ENCODE measurements at places on chromosomes 5 and 9.

GRCh38 chr5:162391833-162392232, 324.3 kb downstream of the GABRG2 start:
- DNase-seq = no peak

GRCh38 chr9:135818718-135819475, 88.4 kb downstream of the CAMSAP1 start:
- DNase-seq = no peak

DNA sequence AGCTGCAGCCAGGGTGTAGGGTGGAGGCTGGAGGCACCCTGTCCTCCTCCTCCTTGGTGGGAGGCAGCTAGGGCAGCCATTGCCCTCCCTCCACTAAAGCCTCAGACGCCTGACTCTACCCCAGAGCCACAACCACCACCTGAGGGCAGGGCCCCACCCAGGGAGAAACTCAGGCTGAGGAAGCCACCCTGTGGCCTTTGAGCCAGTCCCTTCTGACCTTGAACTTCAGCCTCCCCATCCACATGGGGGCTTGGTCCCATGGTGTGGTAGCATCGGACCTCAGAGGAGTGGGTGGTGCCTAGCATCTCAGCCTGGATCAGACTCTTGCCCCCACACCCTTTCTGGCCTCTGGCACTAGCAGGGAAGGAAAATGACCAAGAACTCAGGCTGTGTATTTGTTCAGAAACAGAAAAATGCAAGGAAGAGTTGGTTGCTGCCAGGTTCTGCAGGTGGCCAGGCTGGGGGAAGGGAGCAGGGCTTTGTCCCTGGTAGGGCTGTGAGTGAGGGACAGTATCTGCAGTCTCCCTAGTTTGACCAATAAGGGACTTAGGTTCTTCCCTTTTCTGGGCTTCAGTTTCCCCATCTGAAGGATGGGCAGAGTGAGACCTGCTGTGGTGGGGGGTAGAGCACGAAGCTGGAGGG, 3.2 kb downstream of the DAB2IP start:
- DNase-seq = no peak

DNA sequence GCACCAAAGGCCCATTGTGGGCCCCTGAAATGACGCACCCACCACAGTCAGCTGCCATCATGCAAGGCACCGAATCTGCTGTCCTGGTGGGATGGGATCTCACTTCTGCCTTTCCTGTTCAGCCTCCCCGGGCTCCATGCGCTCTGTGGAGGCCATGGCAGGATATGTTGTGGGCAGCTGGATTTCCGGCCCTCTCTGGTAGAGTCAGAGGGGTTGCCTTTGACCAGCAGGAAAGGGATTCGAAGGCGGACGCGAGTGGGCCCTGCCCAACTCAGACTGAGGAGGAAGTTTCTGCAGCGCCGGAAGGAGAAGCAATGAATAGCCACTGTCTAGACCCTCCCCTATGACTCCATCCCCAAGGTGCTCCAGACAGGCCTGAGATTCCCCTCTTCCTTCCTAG, 35.5 kb downstream of the GADD45G start:
- DNase-seq = no peak

GRCh38 chr9:116432051-116432450, 255.1 kb upstream of the TRIM32 start:
- DNase-seq = no peak

- no peak for DNase-seq
These were observed 943.1 kb downstream of the NR2F1-AS1 start for GRCh38 chr5:92637960-92638359.

DNA sequence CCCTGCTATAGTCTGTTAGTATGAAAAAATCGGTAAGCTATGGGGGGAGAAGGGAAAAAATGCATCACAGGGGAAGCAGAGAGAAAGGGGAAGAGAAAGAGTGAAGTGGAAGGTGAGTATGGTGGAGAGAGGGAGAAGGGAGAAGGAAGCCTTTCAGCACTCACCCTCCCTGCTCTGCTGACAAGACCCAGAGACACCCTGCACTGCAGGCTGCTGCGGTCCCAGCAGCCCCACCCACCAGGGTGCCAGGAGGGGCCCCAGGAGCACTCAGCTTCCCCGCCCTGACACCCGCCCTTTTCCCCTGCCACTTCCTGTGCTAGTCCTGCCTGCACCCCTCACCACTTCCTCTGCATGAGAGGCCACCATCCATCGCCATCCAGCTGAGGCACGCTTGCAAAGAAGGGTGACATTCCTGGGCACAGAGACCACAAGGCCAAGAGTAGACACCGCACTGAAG, 12.7 kb downstream of the STK10 start:
- peak; percentile 95 for DNase-seq

DNA sequence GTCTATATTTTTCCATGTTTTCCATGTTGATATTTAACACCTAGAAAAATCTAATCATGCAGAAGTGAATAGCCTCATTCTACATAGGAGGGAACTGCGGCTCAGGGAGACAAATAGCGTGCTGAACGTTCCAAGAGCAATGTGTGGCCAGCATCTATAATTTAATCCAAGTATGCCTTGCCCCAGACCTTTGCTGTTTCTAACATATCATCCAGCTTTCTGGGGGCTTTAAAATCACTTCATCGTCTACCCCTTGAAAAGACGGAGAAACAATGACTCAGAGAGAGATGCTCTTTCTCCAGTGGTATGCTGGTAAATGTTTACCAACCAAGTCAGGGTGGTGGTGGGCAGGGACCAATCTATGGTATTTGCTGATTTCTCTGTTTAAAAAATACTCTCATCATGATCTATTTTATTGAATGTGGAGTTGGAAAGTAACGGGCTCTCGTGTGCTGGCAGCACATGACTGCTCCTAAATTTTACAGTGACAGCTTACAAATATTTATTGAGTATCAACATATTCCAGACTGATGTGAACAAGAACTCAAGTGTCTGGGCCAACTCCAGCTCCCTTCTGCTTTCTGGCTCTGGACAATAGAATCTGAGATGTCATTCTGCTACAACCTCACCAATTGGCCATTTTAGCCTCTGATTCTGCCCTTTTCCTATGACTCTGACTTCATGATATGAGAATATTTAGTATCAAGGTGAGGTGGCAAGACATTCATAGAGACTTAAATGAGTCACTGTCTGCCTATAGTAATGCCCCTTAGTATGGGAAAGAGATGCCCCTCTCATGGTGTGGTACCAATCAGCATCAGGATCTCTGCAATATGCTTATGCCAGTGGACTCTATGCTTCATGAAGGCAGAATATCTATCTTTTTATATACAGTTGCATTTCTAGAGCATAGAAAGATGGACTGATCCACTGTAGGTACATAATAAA, 407.4 kb upstream of the TNC start:
- DNase-seq = no peak

GRCh38 chr5:107021575-107021974, 649.2 kb downstream of the EFNA5 start:
- no peak for DNase-seq
